ENCODE measurements at places on chromosomes 16 and 17.

- DNase-seq = no peak
Observed at GRCh38 chr17:82808921-82809905, 30.6 kb downstream of the ZNF750 start.

- DNase-seq = no peak
Observed at GRCh38 chr17:10265100-10265810, 66.8 kb upstream of the GAS7 start.

DNA sequence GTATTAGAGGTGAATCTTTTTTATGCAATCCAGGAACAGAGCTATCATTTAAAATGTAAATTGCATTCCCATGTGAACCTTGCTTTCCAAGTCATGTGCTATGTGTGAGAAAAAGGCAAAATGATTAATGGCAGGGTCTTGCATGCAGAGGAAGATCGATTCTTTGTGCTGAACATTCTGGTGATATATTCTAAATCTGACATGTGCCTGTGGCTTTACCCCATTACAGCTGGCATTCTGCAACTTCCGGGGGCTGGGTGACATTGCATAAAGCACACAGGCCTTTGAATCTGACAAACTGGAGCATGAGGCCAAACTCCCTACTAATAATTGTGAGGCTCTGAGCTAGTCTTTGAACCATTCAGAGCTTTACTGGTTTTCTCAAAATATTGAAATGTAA lies 1449.7 kb downstream of the CDH8 start:
- DNase-seq = no peak

GRCh38 chr17:51546114-51546513 lies 285.8 kb downstream of the UTP18 start:
- no peak for DNase-seq

- no peak for DNase-seq
Observed at GRCh38 chr16:54932737-54933254, 2.1 kb downstream of the IRX5 start.

DNA sequence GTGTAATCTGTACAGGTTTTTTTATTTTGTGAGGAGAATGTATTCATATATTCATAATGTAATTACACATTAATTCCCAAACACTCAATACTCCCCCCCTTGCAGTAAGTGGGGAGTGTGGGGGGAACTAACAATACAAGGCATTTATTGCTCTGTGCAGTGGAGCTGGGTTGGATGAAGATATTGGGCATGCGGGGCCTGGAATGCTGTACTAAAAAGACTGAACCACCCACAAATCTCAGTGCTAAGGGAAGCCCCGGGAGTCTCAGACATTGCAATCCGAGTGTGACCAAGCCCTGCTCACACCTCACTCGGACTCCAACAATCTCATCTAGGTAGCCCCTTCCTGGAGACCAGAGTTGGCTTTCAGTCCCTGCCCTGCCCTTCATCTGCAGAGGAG lies 6.0 kb downstream of the PLLP start:
- DNase-seq = no peak

DNA sequence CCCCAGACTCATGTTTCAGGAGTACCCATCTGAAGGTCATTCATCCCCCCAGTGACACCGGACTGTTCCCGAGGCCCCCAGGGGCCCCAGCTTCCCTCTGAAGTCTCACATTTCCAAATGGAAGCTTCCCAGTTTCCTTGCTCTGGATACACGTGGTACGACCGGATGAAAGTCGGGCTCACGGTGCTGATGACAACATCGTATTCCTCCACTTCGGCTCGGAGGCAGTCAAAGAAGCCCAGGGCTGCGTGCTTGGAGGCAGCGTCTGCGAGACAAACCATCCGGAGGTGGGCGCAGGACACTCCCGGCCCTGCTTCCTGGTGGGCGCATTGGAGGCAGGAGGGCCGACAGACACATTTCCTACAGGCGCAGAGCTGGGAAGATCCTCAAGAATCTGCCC lies 18.7 kb downstream of the DHRS7C start:
- no peak for DNase-seq

DNA sequence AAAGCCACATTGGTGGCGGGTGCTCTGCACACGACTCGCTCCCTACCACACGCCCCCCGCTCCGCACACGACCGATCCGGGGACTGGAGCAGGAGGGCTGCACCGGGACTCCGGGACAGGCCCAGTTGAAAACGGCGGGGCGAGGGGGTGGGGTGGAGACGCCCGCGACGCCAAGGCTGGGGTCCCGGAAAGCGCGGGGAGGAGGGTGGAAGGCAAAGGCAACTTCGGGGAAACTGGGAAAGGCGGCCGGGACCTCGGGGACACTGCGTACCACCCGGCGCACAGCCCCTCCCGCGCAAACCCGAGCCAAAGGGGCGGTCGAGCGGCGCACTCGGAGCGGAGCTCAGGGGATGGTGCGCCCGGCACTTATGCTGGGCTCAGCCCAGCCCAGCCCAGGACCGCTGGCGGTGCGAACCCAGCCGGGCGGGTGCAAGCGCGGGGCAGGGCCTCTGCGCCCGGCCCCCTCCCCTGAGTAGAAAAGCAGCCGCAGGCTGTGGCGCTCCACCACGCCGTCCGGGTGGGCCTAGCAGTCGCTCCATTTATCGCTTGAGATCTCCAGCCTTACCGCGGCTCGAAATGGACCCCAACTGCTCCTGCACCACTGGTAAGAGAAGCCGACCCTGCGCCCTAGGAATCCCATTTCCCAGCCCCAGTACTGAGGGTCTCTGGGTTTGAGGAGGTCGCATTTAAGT lies at the start of gene MT1M:
TSS of gene MT1M (plus strand) at position 504 of the 692 bp plus-strand sequence. CDS start at position 577, 73 bp downstream.
- no peak for DNase-seq

DNA sequence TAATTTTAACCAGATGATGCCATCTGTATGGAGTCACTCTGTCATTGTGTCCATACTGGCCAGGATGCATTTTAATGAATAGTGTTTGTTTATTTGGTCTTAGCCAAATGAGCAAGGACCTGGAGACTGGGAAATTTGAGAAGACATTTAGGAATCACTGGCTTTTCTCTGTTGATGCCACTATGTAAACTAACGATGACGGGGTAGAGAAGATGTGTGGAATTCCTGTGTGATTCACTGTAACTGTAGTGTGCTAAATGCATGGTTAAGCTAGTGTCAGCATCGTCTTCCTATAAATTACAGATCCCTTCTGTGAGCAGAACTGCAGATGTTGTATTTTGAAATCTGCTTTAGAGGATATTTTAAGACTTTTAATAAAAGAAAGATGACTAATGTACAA lies 66.6 kb downstream of the NOS2 start:
- no peak for DNase-seq

- DNase-seq = no peak
Observed at GRCh38 chr16:72961115-72961832, 86.7 kb downstream of the ZFHX3 start.

DNA sequence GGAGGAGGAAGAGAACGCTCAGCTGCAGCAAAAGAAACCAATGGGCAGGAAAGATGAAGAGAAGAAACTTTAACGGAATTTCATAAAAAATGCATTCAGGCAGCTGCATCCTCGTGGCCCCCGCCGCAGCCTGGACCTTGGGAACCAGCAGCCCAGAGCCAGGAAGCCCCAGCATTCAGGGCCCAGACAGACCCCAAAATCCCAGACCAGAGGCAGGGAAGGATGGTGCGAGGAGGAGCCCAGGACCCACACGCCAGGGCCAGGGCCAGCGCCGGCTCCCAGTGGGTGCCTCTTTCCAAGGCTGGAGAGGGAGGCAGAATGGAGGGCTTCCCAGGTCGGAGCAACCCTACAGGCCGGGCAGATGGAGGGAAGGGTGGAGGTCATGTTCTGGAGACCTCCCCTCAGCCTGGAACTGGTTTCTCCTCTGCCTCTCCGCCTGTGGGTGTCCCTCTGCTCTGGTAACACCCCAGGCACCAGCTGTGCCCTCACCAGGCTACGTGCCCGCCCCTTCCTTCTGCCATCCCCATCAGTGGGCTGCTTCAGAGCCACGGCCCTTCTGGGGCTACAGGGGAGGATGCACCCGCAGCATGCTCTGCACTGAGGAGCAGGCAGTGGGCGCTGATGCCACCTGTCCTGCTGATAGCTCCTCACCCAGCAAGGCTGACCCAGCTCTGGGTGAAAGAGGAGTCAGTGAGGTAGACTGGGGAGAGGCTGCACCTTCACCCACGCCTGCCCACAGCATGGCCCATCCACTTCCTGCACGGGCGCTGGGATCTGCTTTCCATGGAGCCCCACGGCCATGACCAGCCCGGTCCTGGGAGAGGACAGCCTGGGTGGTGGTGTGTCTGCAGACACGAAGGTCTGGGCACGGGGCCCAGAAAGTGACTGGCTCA lies 1.2 kb upstream of the MIF4GD start:
- DNase-seq = no peak

DNA sequence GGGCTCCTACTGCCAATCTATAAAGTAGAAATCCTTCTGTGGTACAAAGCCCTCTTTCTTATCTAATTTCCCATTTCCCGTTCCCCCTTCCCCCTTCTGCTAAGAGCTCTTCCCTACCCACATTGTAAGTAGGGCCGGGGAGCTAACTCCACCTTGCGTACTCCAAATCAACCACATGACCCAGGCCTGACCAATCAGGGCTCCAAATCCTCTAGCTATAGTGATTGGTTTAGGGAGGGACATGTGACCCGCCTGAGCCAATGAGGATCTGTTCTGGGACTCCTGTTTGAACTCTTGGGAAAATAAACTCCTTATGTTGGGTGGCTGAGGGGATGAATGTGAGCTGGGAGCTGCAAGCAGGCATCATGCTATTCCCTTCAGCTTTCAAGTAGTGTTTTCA lies 40.9 kb upstream of the MEOX1 start:
- no peak for DNase-seq

GRCh38 chr17:8021565-8022359 lies 17.1 kb upstream of the ALOX15B start:
- no peak for DNase-seq

DNA sequence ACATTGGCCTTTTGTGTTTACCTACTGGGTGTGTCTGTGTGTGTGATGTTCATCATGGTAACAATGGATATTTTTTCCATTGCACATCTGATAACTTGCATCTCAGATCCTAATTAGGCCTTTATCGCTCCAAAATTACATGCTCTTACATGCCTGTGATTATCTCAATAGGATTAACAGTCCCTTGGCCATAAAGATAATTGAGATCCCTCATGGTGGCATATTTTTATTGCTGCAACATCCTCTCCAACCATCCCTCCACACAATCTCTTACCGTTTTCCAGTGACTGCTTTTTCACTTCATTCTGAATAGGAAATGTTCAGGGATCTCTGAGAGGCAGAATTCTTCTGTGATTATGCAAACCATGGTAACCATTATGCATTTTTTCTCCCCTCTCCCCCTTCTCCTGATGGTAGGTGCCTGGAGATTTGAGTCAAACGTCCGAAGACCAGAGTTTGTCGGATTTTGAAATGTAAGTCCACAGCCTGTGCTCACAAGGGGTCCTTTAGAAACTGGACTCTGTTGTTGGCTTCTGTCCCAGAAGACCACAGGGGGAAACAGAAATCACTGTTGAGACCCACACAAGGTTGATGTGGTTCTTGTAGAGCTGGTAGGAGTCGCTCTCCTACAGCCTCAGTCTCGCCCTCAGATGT lies 405.5 kb downstream of the CPPED1 start:
- DNase-seq = no peak

GRCh38 chr16:12305847-12306801 lies 329.6 kb downstream of the SNX29 start:
- no peak for DNase-seq

DNA sequence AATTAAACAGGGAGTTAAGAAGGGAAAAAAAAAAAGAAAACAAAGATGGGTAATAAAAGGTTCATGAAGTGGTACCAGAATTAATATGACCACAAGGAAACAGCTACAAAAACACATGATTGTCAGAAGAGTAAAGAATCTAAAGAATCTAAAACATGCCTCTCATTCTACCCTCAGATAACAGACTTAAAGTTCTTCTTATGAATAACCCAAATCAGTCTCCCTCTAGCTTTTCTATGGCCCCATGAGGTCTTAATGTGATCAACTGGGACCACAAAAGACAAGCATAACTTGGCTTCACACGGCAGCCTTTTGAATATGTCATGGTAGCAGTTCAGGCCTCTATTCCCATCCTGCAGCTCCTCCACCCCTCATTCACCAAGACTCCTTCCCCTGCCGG lies 6.9 kb downstream of the MYH10 start:
- DNase-seq = no peak

DNA sequence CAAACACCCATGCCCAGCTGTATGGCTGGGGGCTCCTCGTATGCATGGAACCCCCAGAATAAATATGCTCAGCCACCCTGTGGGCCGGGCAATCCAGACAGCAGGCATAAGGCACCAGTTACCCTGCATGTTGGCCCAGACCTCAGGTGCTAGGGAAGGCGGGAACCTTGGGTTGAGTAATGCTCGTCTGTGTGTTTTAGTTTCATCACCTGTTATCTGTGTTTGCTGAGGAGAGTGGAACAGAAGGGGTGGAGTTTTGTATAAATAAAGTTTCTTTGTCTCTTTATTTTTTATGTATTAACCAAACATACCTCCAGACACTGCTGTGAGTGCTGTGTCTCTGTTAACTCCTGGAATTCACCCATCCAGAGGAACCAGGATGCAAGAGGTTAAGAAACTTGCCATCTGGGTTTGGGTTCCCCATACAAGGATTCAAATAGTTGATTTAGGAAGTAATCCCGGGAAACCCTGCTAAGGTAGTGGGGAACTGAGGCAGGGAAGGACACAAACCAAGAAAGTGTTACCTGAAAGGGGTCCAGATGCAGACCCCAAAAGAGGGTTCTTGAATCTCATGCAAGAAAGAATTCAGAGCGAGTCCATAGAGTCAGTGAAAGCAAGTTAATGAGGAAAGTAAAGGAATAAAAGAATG lies 37.4 kb upstream of the IL21R start:
- no peak for DNase-seq

GRCh38 chr16:12535535-12536411 lies 267.9 kb downstream of the CPPED1 start:
- DNase-seq = peak; percentile 38

DNA sequence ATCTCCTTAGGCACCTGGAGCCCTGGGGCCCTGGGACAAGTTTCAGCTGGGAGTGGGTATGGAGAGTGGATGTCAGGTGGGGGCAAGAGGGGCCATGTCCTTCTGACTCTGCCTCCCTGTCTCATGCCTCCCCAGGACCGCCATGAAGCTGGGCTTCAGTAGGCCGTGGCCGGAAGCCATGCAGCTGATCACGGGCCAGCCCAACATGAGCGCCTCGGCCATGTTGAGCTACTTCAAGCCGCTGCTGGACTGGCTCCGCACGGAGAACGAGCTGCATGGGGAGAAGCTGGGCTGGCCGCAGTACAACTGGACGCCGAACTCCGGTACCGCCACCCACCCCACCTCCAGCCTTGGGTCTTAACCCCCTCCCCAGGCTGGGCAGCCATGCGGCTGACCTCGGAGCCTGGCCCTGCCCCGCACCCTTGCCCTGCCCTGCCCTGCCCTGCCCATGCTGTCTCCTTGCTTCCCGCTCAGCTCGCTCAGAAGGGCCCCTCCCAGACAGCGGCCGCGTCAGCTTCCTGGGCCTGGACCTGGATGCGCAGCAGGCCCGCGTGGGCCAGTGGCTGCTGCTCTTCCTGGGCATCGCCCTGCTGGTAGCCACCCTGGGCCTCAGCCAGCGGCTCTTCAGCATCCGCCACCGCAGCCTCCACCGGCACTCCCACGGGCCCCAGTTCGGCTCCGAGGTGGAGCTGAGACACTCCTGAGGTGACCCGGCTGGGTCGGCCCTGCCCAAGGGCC lies 20.0 kb downstream of the ACE start:
- DNase-seq = no peak

GRCh38 chr16:10514369-10515055 lies 65.9 kb downstream of the EMP2 start:
- DNase-seq = peak; percentile 25

GRCh38 chr17:58329810-58330537 lies 1.4 kb upstream of the TSPOAP1 start:
- no peak for DNase-seq

- DNase-seq = no peak
Observed at GRCh38 chr16:3465301-3465700, 21.8 kb downstream of the NAA60 start.
